Cerebellar nuclear complex (tissue), 1 donor: ENCODE measurements at places on chromosomes 2 and 18.

DNA sequence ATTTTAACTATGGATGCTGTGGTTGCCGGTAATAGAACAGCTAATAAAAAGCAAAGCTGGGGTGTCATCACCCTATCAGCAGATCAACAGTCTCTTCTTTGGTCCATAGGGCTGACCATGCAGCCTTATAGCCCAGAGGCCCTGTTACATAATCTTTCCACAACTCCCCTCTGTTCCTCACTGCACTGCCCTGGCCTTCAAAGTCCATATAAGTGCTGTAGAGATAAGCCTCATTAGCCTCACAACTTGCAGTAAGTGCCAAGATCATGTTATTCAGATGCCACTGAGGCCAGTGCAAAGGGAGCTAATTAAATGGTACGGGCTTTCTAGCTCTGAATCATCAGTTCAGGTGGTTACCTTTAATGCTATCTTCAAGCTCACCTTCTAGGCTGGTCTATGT, 89.7 kb upstream of the CXCR4 start:
- DNase-seq: no peak

GRCh38 chr2:218476676-218477075, 57.8 kb downstream of the VIL1 start:
- no peak for DNase-seq

GRCh38 chr2:10120158-10120876, 2.2 kb upstream of the RRM2 start:
- DNase-seq: no peak

- DNase-seq: no peak
Observed at GRCh38 chr2:71757351-71757750, 304.0 kb downstream of the DYSF start.

GRCh38 chr2:164757934-164758695, 83.5 kb downstream of the COBLL1 start:
- DNase-seq: no peak

DNA sequence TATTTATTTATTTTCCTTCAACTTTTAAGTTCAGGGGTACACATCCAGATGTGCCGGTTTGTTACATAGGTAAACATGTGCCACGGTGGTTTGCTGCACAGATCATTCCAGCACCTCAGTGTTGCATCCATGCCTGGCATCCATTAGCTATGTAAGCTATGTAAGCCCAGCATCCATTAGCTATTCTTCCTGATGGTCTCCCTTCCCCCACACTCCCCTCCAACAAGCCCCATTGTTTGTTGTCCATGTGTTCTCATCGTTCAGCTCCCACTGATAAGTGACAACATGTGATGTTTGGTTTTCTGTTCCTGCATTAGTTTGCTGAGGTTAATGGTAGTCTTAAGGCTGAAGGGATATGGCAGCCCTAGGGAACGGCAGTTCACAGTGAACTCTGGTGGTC, 203.4 kb downstream of the CTNNA2 start:
- DNase-seq: no peak

DNA sequence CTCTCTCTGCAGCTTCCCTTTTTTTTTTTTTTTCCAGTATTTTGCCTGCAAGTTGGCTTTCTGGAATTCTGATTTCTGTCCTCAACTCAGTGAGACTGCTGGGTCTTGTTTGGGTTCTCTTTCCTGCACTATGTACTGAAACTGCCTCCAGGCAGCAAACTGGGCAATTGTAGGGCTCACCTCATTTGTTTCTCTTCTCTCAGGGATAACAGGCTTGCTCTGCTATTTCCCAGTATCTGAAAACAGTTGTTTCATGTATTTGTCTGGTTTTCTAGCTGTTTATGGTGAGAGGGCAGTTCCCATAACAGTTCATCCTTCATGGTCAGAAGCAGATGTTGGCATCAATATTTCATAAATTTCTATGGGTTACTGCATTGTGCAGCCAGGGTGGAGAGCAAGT, 206.0 kb downstream of the CYRIA start:
- no peak for DNase-seq

- DNase-seq: no peak
Observed at GRCh38 chr2:45825001-45825651, 173.7 kb downstream of the PRKCE start.

DNA sequence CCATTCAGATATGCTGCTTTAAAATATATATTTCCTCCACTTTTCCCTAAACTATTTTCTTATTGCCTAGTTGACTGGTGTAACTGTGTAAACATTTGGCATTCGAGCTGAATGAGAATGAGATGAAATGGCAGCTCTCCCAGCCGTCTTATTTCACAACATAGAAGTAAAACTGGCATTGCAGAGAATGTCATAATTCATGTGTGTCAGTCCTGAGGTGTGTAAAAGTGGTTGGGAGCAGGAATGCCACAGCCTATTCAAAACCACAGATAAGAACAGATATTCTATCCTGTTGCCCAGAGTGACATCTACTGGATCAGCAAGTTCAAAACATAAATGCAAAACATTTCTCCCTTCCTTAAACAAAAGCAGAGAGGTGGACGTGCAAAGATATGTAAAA, 565.5 kb upstream of the CHAC2 start:
- DNase-seq: no peak

GRCh38 chr2:46672752-46673151, 193.4 kb downstream of the TMEM247 start:
- no peak for DNase-seq

DNA sequence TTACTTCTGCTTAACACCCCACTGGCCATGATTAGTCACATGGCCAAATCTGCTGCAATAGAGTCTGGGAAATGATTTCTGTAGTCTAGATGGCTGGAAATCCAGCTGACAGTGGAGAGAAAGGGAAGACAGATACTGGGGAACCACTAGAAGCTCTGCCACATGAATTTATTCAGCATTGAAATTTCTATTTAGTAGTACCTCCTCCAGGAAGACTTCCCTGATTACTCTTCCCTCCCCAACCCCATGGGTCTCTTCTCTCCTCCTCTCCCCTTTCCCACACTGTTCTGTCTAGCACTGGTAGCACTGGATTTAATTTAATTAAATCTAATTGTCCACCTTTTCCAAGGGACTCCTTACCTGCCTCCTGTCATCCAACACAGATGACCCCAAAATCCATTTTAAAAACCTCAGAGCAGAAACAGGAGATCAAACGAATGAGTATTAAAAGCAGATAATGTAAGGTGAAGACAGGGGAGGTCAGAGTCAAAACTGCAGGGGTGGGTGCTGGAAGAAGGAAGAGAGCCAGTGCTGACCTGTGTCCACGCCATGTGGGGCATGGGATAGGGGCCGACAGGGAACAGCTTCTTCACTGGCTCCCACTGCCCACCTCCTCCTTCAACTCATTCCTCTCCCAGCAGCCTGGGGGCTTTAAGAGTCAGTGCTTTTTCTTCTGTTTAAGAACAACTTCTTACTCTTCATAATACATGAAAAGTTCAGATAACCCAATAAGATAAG, 169.2 kb upstream of the HS6ST1 start:
- no peak for DNase-seq

- DNase-seq: no peak
Observed at GRCh38 chr18:55343396-55344073, 244.5 kb downstream of the TCF4 start.

DNA sequence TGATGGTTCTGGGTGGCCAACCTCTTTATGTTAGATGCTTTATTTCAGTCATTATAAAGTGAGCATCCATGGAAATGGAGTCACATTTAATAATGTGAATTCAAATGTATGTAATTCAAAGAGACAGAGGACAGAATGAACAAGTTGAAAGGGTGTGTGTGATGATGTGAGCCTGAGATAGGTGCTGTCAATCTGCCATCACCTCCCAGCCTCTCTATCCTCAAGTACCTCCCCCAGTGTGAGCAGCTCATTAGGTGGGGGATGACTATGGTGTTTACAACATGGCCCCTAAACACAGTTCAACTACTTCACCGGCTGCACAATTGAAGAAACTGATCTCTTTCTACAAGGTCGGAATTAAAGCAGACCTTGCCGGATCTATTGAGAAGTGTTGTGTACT, 74.7 kb upstream of the IGFBP5 start:
- no peak for DNase-seq

DNA sequence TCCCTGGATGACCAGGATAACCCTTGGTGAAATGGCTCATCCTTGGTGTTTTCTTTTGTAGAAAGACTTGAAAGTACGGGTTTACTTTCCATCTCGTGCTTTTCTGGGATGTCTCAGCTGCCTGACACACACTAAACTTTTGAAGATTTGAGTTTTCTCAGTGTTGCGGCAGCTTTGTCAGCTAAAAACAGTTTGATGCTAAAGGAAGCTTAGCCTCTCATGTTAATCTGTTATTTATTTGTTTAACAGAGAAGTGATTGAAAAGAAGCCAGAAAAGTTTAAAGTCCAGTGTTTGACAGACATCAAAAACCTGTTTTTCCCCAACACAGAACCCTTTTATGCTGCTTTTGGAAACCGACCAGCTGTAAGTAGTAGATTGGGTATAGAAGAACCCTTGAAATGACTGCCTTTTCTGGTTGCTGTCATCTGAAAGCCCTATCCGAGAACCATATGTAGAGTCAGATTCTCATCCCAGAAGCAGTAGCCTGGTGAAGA, 72.8 kb downstream of the LPIN1 start:
- DNase-seq: no peak

GRCh38 chr18:13260197-13260934, 41.8 kb downstream of the LDLRAD4 start:
- no peak for DNase-seq

DNA sequence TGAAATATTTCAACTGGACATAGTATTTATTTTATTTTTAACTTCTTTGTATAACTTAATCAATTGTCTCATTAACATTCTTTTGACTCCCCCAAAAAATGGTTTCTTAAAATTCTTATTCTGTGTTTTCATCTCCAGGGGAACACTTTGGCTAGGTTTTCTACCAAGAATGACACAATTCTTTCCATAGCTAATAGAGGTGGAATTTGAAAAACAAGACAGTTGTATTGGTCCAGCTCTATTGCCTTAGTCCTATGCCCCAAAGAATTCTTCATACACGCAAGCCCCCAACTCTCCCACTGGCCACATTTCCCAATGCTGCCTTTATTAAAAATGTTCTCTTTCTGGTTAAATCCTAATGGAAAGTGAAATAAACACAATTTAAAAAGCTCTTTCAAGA, 104.7 kb upstream of the PKDCC start:
- DNase-seq: no peak

DNA sequence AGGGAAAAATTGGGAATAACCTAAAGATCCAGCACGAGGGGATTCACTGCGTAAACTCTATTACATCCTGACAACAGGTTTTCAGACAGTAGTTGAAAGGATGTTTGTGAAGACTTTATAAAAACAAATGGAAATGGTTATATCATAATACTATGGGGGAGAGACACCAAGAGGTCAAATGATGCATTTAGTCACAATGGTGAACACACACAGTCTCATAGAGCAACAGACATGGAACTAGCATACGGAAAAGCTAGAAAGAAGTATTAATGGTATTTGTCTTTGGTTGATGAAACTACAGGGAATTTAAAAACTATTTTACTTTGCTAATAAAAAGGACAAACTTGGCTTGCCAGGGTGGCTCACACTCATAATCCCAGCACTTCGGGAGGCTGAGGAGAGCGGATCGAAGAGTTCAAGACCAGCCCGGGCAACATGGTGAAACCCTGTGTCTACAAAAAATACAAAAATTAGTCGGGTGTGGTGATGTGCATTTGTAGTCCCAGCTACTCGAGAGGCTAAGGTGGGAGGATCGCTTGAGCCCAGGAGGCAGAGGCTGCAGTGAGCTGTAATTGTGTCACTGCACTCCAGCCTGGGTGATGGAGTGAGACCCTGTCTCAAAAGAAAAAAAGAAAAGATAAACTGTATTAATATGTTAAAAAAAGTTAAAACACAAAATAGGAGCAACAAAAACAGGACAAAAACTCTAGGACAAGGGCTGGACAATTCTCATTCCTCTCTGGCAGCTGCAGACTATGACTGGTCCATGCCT, 94.8 kb downstream of the MYCN start:
- no peak for DNase-seq

GRCh38 chr18:48959921-48960920, 9.5 kb upstream of the SMAD7 start:
- DNase-seq: no peak

DNA sequence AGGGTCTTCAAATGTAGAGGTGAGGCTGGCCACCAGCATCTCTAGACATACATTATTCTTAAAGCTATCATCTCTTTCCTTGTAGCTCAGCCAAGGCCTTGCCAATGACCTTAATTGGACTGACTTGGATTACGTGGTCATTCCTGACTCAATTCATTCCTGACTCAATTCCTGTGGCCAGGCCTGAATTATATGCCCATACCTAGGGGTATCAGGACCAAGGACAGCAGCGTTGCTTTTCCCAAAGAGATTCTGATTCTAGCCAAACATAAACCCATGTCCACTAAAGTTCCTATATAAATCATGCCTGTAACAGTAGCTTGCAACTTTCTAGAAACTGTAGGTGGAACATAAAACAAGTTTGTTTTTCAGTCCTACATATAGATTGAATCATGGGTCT, 231.7 kb downstream of the ARL6IP6 start:
- no peak for DNase-seq

DNA sequence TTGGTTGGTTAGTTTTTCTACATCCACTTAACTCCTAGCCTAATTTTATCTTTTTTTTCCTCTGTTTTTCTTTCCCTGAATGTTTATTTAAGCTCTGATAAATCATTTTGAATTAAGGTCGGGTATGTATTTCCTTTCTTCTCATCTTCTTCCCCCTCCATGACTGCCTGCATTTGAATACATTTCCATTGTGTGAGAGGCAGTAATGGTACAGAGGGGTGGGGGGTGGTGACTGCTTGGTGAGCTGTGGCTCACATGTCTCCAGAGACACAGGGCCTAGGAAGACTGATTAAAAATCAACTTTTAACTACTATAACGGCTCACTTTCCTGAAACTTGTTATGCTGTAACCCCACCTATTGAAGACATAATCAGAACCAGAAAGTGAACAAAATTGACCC, 58.0 kb downstream of the NEDD4L start:
- no peak for DNase-seq

DNA sequence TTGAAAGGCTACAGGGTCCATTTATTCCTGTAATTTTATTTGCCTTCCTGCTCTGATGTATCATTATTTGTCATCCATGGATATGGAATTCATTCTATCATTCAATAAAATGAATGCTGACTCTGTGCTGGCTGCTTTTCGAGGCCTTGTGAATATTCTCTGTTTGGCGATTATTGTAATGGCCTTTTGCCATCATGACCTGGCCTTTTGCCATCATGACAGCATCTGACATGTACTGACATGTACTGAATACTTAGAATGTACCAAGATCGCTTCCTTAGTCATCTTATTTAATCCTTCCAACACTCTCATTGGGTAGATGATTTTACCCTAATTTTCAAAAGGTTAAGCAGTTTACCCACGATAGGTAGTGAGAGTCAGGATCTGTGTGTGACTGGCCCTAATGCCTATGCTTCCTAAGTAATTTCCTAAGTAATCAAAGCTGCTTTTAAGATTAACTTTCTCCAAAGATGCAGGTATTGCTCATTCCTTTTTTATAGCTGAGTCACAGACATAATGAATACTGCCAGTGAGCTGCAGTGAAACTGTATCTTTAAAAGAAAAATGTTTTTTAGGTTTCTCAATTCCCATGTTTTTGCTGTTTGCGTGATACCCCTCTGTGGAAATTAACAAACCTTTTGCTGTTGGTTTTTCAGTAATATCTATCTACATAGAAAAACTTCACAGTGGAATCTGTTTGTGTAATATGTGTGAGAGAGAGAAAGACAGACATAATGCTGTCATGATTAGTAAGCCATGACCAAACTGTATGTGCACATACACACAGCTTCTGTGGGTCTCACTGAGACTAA, 127.8 kb downstream of the CERS6 start:
- no peak for DNase-seq

GRCh38 chr2:204237416-204237815, 300.9 kb downstream of the ICOS start:
- no peak for DNase-seq

- DNase-seq: no peak
Observed at GRCh38 chr2:101961338-101962191, 30.2 kb upstream of the IL1R2 start.

GRCh38 chr2:142918624-142919023, 41.2 kb downstream of the KYNU start:
- DNase-seq: no peak
